ENCODE measurements at places on chromosomes 7 and 10.

GRCh38 chr7:155291045-155291530 is 6.6 kb upstream of the INSIG1 start:
- DNase-seq, result peak; percentile 2

DNA sequence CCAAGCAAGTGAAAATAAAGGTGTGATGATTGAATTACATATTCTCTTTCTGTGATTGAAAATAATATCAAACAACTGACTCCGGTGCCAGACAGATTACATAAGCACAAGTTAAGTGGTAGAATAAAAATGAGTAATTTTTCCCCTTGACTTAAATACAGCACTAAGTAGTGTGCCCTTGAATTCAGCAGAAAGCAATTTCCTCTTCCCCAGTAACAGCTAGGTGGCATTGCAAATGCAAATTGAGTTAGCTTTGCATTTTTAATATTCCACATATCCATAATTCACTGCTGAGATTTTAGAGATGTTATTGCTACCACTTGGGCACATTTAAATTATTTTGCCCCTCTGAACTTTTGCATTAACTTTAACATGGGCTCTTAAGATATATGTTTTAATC is 89.8 kb upstream of the NPVF start:
- no peak for DNase-seq

GRCh38 chr7:2993868-2994267 is 49.8 kb downstream of the CARD11 start:
- DNase-seq, result no peak

GRCh38 chr10:43976292-43976691 is 327.6 kb upstream of the ZNF32 start:
- DNase-seq, result no peak

Measured in kidney glomerular epithelial cell (primary cell).